ENCODE measurements at places on chromosomes 2 and 18.
A peak's percentile ranks its signal among the peaks of the same experiment; 100 is the strongest.

DNA sequence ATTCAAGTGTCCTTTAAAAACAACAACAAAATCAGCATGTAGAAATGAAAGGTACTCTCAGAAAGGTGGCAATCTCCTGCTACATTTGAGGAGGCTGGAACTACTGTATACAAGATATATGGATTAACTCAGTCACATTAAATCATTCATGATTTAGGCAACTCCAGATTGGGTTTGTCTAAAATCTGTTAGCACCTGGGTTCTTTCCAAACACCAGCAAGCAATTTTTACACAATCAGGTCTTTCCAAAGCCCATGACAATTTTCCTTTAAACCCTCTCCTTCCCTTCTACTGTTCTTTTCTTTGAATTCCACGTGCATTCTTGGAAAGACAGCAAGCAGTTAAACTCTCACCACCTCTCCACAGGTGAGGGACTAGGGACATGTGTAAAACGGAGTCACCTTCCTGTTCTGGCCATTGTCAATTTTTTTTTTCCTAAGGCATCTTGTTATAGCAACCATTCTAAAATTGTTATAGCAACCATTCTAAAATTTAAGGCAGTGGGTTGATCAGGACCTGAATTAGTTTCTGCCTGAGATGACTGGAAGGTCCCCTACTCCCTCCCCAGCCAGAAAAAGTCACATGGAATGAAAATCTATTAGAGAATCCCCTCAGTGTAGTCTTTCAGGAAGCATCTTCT, 113.9 kb downstream of the ANKRD44 start:
- DNase-seq, result no peak

DNA sequence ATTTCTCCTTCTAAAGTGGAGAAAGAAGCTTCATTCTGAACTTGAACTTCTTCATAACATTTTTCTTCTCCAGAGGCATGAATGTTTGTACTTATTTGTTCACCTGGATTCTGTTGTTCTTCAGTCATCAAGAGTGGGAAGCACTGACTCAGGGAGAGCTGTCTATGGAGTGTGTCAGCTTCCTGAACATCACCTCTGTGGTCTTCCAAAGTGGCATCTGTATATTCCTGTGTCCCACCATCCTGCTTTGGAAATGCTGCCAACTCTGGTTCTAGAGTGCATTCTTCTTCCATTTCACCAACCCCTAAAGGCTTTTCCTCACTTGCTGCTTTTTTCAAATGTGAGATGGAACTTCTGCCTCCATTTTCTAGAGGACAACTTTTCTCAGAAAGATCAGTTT, 59.5 kb downstream of the TTN start:
- DNase-seq, result no peak

DNA sequence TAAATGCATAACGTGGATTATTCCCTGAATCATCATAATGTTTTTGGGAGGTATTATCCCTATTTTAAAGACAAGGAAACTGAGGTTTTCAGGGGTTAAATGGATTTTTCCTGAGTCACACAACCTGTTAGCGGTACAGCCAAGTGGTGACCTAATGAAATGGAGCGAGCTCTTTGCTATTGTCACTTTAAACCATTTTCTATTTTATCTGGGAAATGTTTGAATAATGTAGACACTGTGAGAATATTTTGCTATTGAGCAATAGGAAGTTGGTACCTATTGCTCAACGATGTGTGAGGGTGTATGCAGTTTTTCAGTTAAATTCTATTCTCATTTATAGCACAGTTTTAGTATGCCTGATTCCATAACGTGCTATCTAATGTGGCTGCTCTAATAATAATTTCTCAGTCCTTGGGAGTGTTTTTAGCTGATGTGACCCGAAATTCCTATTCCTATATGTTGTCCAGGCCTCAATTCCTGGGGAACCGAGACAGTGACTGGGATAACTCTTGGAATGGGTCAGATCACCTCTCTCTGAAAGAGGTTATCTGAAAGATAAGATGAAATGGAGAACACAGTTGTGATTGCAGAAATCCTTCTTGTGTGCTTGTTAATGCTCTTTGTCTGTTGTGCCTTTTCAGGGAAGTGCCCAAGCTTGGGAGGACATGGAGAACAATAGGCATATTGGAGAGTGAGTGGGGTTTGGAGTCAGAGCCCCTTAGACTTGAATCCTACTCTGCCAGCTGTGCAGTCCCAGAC, 38.4 kb downstream of the ABCB11 start:
- DNase-seq, result no peak

DNA sequence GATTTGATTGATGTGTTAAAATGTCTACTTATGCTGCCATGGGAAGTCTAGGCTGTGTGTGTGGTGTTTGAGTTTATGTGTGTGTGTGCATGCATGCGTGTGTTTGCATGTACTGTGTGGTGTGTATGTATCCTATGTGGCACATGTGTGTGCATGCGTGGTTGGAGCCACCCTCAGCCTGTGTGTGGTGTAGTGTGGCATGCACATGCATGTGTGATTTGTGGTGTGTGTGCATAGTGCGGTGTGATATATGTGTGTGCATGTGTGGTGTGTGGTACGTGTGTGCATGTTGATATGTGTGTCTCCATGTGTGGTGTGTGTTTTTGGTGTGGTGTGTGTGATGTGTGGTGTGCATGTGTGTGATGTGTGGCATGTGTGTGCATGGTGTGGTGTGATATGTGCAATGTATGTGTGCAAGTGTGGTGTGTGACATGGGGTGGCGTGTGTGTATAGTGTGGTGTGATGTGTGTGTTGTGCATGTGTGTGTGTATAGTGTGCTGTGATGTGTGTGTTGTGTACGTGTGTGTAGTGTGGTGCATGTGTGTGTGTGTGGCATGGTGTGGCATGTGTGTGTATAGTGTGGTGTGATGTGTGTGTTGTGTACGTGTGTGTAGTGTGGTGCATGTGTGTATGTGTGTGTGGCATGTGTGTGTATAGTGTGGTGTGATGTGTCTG, 66.6 kb upstream of the HDAC4 start:
- DNase-seq, result no peak

DNA sequence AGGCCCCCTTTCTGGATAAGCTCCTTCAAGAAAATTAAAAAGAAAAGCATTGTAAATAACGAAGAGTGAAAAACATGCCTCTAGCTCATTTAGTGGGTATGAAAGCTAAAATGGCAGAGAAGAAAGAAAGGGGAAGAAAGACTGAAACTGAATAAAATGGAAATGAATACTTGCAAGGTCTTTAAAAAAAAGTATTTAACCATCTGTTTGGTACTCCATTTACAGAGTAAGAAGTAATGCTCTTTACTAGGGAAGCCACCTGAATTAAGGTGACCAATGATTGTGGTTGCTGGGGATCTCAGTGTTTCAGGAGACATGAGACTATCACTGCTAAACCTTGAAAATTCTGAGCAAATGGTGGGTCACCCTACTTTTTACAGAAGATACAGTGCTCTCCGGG, 17.7 kb upstream of the ARL5A start:
- DNase-seq, result no peak

GRCh38 chr2:201118961-201119854, 3.2 kb downstream of the CFLAR start:
- DNase-seq, result no peak

DNA sequence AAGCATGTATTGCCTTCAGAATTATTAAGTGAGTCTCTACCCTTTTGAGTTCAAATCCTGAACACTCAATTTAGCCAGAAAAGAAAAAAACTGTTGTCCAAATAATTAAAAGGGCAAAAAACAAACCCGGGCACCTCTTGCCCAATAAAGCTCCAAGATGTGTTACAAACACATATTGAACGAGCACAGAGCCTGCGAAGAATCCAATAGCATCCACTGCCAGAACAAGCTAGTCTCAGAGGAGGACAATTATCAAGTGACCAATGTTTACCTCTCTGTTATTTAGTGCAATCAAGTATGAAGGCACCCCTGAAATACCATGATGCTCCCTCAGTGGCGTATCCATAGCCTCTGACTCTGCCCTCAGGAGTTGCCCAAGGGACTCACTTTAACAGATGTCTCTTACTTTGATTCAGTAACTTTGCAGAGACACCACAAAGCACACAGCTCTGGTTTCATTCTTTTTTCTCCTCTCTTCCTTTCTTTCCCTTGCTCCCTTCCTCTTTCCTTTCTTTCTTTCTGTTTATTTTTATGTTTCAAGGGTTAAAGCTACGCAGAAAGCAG, 93.5 kb upstream of the SPATS2L start:
- no peak for DNase-seq

- DNase-seq, result no peak
Measured at GRCh38 chr2:20224716-20225293, at the start of gene SDC1. Gene SDC1 (minus strand): TSS chr2:20225130. CDS start chr2:20224867, 263 bp downstream.

GRCh38 chr2:205869439-205869838, 187.1 kb downstream of the NRP2 start:
- DNase-seq, result no peak

DNA sequence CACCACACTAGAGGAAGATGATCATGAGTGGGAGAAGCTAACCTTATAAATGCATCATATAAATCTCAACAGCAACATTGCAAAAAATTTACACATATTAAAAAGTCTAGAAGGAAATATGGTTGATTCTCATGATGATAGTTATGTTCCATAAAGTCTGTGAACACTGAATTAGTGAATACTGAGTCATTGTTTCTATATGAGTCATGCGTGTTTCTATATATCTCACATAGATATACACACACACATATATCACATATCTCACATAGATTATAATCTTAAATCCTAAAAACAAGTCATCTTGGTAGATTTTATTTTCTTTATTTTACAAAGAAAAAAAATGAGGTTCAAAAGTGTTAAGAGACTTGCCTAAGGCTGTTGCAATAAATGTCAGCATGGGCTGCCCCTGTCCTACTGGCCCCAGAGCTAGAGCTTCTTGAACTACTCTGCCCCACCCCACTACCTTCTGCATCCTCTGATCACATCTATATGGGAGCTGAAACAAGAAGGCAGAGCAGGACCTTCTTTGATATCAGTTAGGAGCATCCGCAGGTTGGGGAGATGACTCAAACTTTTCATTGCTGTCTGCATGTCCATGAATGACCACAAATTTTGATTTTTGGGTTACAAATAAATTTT, 81.8 kb upstream of the ADAM23 start:
- no peak for DNase-seq

GRCh38 chr2:240933966-240934700, 28.0 kb downstream of the CROCC2 start:
- DNase-seq, result no peak

- DNase-seq, result no peak
Measured at GRCh38 chr18:32167980-32168730, 21.7 kb upstream of the MEP1B start.

DNA sequence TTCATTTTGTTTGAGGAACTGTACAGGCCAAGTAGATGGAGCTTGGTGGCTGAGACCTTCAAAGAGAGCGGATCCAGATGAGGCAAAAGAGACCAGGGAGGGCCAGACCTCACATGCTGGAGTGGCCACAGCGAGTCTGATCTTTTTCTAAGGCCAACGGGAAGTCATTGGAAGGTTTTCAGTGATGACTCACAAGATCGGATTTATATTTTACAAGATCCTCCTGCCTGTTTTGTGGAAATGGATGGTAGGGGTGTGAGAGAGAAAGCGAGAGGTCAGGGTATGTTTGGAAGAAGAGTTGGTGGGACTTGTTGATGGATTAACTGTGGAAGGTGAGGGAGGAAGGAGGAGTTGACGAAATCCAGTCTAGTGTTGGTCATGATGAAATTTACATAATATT, 44.6 kb upstream of the TUBA3D start:
- no peak for DNase-seq

DNA sequence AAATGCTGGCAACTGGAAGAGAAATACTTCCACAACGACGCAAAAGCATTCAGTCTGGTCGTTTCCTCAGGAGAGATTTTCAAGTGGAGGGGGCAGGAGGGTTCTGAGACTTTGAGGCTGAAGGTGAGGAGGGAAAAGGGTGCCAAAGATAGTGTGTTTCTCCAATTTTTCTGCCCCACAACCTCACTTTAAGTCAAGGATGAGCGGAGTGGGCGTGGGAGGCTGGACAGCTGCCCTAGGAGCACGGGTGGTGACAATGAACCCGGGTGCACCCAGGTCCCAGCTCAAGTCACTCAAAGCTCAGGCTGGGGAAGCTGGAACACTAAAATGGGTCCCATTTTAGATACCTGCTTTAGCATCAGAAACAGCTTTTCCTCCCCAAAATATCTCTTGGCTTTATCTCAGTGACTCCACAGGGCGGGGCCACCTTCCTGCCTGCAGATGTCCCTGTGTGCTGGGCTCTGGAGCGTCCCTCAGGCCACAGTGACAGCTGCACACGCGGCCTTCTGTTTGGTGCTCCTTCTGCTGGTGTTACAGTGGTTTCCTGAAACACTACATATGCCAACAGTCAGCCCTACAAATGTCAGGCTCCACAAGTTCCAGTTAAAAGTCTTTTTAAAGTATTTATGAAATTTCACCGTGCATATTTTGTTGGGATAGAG, 1.4 kb upstream of the MBP start:
- DNase-seq, result no peak

- no peak for DNase-seq
Measured at GRCh38 chr2:128291161-128291843, 27.4 kb downstream of the HS6ST1 start.

DNA sequence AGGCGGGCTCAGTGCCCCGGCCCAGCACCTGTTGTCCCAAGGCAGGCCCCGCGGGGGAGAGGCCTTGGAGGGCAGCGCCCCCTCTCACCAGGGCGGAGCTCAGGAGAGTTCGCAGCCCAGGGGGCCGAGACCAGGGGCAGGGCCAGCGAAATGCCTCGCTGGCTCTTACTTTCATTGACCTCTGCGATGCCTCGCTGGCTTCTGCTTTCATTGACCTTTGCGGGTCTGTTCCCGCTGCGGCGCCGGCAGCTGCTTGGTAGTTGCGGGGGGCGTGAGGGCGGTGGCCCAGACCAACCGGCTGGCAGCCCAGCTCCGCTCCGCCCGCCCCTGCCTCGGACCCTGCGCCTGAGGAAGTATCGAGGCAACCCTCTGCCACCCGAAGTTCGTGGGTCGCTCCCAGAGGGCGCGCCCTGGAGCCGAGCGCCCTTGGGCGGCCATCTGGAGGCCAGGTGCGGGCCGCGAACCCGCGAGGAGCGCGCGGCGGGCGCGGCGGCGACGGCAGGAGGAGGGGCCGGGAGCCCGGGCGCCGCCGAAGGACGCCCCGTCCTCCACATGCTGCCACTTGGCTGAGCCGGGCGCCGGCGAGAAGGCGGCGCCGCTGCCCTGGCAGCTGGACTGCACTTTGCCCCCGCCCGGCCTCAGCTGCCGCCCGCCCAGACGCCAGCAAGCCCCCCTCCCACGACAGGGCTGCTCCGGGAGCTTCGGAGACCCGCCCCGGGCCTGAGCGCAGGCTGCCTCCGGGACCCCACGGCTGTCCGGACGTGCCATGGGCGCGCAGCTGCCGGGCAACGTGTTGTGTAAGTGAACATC, 118.0 kb upstream of the MSTN start:
- DNase-seq, result peak; percentile 54

DNA sequence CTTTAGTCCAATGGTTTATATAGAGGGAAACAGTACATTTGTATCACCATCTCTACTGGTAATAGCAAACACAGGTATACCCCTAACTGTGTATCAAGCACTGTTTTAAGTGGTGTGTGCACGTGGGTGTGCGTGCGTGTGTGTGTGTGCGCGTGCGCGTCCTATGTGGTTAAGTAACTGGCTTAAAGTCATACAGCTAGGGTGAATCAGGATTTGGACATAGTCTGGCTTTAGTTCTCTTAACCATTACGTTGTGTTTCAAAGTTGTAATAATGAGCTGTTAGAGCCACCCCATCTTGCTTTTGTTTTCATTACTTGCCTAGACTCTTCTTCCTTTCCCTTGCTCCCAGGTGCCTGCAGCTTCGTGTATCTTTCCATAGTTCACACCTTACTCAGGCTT, 2.1 kb downstream of the HADHB start:
- DNase-seq, result no peak

GRCh38 chr2:11446733-11447248, 19.2 kb downstream of the E2F6 start:
- peak; percentile 19 for DNase-seq

GRCh38 chr2:175904035-175904434, 98.0 kb downstream of the LNPK start:
- DNase-seq, result no peak

- no peak for DNase-seq
Measured at GRCh38 chr18:58348951-58349350, 279.9 kb downstream of the ALPK2 start.
